ENCODE measurements at places on chromosomes 11 and 22. TPM values are rescaled to one million over a fixed set of nuclear protein-coding genes. Genes with fewer than 3 reads are reported as not detected.
A peak's percentile ranks its signal among the peaks of the same experiment; 100 is the strongest.

OR8G5 gene
- total RNA-seq: not detected

ARHGEF17 gene
- 66.5 TPM for total RNA-seq

ART1 gene
- total RNA-seq: not detected

DNA sequence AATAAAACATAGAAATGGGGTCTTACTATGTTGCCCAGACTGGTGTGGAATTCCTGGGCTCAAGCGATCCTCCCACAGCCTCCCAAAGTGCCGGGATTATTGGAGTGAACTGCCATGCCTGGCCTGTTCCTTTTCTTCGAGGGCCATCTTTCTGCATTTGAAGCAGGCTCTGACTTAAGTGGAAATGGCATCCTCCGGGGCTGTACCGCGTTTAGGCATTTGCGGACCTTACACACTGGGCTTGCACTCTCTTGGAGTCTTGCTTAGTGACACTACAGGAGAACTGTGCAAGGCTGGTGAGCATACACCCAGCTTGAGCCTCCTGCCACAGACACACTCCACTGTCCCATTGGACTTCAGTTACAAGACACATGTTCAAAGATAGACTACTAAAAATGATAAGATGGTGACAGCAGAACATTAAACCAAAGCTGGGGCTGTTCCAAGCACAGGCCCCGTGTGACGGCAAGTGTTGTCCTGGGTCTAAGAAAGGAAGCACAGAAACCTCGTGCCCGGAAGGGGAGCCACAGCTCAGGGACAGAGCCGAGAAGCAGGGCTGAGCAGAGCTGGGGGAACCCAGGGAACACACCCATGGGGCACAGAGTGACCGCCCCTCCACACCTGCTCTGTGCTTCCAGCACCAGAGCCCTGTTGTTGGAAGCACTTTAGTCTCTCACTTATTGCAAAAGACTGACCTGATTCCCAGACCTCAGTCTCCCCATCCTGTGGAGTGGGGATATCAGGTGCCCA, 59.0 kb upstream of the SHANK2 start:
- no peaks in the 10 kb centered on the region for H3K27me3 ChIP-seq
- no peaks in the 10 kb centered on the region for H3K4me1 ChIP-seq
- H3K36me3 ChIP-seq: no peaks in the 10 kb centered on the region
- H3K27ac ChIP-seq: no peak overlapping the region
- no peak overlapping the region for H3K4me3 ChIP-seq

DNA sequence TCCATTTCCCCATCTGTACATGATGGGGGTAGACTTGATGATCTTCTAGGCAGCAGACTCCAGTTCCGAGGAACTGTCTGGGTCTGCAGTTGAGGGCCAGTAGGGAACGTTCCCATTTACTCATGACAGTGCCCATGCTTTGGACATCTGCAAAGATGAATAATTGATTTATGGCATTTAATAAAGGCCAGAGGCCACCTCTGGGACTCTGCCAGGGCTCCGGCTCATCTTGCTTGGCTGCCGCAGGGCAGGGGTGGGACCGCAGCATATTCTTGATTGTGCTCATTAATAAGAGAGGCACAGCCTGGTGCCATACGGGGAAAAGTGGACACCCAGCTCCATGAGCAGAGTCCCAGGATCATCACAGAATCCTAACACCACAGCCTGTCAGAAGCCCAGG, 28.1 kb upstream of the KLHL35 start:
- no peaks in the 10 kb centered on the region for H3K27me3 ChIP-seq
- H3K27ac ChIP-seq: no peak overlapping the region
- no peaks in the 10 kb centered on the region for H3K4me1 ChIP-seq
- DNase-seq: no peak
- H3K4me3 ChIP-seq: no peak overlapping the region

- DNase-seq: no peak
- H3K27me3 ChIP-seq: peaks cover 19% of the 10 kb centered on the region
- H3K27ac ChIP-seq: no peak overlapping the region
These were observed 132.6 kb upstream of the SERPIND1 start for GRCh38 chr22:20641198-20641892.

DNA sequence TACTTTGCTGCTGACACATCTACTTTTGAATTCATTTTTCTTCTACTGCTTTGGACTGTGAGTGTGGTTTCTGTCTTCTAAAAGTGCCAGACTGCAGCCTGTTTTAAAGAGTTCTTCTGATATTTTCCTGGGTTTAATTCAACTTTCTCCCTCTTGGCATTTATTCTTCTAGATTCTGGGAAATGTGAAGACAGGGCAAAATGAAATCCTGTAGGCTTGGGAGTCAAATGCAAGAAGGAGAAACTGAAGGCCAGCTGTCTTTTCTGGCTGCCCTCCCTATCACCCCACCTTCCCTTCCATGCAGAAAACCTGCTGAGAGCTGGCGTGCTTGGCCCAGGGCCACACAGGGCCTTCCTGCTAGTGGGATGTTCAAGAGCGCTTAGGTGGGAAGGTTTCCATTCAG, 7.6 kb downstream of the ZNF70 start:
- H3K4me1 ChIP-seq: no peaks in the 10 kb centered on the region
- H3K27me3 ChIP-seq: no peaks in the 10 kb centered on the region
- H3K4me3 ChIP-seq: no peak overlapping the region
- peak; percentile 70 for DNase-seq
- peaks cover 46% of the 10 kb centered on the region for H3K36me3 ChIP-seq

DNA sequence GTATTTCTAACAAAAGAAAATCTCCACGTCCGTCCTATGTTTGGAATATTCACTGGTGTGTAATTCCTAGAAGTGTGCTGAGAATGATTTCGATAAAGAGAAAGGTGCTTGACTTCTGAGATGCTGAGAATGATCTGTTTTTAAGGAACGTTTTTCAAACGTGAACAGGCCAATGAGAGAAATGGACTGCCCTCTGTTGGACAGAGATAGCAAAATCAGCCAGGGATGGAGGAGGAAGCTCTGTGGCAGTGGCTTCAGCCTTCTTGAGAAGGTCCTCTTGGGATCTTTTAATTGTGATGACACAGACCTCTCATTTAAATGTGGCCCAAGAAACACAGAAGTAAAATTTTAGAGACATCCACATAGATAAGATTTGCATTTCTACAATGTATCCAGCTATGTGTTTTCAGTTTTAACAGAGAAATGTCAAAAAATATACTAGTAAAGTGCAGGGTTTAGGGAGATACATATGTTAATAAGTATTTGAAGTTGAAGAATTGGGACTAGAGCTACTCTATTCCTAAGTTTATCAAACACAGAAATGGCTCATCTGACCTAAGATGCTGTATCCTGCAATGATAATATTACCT, 84.0 kb upstream of the RCN1 start:
- no peak overlapping the region for H3K4me3 ChIP-seq
- no peak for DNase-seq
- H3K27ac ChIP-seq: no peak overlapping the region
- H3K36me3 ChIP-seq: no peaks in the 10 kb centered on the region
- H3K27me3 ChIP-seq: peaks cover 18% of the 10 kb centered on the region

- H3K4me1 ChIP-seq: peaks cover 6% of the 10 kb centered on the region
- no peaks in the 10 kb centered on the region for H3K27me3 ChIP-seq
- no peaks in the 10 kb centered on the region for H3K36me3 ChIP-seq
- no peak overlapping the region for H3K4me3 ChIP-seq
These were observed 85.8 kb downstream of the EFCAB6 start for GRCh38 chr22:43726322-43726721.
